ENCODE measurements at places on chromosomes 5 and 9.

GRCh38 chr9:112283582-112284253 is 49.7 kb downstream of the PTBP3 start:
- H3K4me3 ChIP-seq, result no peak overlapping the region
- DNase-seq, result no peak
- no peak overlapping the region for H3K27ac ChIP-seq

DNA sequence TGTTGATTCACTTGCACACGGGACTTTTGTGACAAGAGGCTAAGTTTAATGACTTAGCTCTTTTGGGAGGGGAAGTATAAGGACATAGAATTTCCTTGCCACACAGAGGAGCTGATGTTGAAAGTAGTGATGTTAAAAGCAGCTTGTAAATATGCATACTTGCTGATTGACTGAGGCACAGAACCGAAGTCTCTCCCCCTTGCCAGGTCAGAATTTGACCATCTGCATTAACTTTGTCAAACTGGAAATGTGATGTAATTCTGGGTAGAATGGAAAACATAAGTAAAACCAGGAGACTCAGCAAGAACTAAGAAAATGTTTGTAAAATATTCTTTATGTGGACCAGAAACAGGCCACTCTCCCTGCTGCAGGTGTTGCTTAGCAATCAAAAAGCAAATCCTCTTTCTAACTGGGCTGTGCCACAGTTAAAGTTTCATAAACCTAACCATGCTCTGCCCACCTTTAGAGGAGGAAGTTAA is 284.2 kb downstream of the NR3C1 start:
- peak overlapping the region; percentile 51 for H3K27ac ChIP-seq
- H3K4me3 ChIP-seq, result no peak overlapping the region
- H3K4me1 ChIP-seq, result peaks cover 74% of the 10 kb centered on the region
- H3K36me3 ChIP-seq, result peaks cover 6% of the 10 kb centered on the region
- DNase-seq, result no peak

DNA sequence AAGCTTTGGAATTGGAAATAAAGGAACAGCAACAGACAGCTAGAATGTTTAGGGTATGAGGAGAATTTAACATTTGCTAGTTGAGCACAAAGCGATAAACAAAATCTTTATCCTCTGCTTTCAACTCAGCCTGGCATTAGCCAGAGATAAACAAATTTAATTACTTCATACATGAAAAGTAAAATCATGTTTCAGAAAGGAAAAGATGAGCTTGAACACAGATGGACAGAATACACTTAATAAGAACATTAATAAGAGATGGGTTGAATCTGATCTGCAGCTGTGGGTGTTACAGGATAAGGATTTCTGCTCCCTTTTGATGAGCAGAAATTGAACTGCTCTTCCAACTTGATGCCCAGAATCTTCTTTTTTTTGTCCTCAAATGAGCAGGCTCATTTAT is 275.2 kb downstream of the CSNK1G3 start:
- H3K4me3 ChIP-seq, result no peak overlapping the region
- DNase-seq, result no peak
- H3K4me1 ChIP-seq, result no peaks in the 10 kb centered on the region
- no peaks in the 10 kb centered on the region for H3K27me3 ChIP-seq
- H3K27ac ChIP-seq, result no peak overlapping the region

- peaks cover 19% of the 10 kb centered on the region for H3K4me1 ChIP-seq
- H3K4me3 ChIP-seq, result no peak overlapping the region
- H3K27me3 ChIP-seq, result peaks cover 84% of the 10 kb centered on the region
- no peak overlapping the region for H3K27ac ChIP-seq
Observed at GRCh38 chr9:132585954-132586829, 3.8 kb downstream of the BARHL1 start.
